NCI-H2081 treated with DMSO at 0.1 percent for 48 hours (cell line): ENCODE measurements at places on chromosomes 13 and 19.

DNA sequence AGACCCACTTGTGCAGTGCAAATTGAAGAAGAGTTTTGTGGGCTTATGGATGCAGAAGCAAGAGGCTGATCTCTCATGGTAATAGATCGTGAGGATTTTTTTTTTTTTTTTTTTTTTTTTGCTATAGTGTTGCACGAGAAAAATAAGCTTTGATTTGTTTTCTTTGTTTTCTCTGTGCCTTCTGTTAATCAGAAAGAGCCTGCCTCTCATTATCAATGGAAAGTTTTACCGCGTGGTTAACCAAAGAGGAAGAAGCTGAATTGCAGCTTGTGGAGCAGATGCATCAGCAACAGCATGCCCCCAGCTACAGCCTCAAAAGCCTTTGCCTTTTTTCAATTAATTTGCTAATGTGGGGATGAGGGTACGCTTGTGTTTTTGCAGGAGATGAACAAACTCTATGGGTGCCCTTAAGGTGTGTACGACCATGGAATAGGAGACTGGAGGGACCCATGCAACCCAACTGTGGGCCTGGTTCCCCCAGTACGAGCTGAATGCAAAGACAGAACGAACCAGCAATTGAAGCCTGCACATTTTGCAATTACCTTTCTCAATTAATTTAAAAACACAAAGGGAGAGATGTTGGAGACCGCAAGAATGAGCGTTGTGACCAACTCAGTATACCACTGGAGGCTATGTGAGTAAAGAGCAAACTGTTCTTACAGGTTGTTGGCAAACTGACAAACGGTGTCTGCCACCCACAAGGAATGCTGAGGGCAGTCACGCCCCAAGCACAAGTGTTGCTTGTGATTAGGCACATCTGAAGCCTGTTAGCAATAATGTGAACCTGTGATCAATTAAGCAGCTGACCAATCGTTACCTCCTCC lies 58.6 kb upstream of the SPRY2 start:
- no peak for DNase-seq

- DNase-seq, result no peak
These were observed 190.9 kb upstream of the RNF113B start for GRCh38 chr13:98368019-98368418.

GRCh38 chr19:30228113-30228834 lies 143.9 kb upstream of the ZNF536 start:
- DNase-seq, result no peak

GRCh38 chr19:6737873-6738786 lies 750 bp upstream of the GPR108 start:
- DNase-seq, result no peak

GRCh38 chr19:51076631-51077213 lies 6.0 kb downstream of the KLK14 start:
- no peak for DNase-seq

DNA sequence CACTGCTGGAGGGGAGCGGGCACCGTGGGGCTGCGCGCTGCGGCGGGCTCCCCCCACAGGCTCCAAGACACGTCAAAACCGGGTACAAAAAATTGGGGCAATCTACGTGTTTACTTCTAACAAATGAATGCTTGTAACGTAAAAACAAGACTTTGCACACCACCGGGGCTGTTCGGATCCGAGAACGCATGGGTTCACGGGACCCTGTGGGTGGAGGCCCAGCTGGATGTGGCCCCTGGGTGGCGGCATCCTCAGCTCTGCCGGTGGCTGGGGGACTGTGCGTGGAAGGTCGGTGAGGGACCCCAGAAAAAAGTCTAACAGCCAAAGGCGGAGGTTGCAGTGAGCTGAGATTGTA lies 10.3 kb upstream of the SLC7A10 start:
- no peak for DNase-seq

- DNase-seq, result peak; percentile 60
These were observed 900.1 kb downstream of the PCDH9 start for GRCh38 chr13:66329988-66330451.

DNA sequence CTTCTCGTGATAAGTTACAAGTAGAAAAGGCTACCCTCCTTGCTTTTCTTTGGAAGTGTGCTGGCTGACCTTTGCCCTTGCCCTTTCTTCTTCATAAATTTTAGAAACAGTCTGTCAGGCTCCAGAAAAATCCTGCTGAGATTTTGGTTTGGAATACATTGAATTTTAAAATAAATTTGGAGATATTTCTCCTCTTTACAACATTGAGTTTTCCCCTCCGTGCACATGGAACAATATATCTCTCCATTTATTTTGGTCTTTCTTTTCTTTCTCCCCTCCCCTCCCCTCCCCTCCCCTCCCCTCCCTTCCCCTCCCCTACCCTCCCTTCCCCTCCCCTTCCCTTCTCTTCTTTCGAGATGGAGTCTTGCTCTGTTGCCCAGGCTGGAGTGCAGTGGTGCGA lies 8.6 kb downstream of the KLK4 start:
- no peak for DNase-seq

DNA sequence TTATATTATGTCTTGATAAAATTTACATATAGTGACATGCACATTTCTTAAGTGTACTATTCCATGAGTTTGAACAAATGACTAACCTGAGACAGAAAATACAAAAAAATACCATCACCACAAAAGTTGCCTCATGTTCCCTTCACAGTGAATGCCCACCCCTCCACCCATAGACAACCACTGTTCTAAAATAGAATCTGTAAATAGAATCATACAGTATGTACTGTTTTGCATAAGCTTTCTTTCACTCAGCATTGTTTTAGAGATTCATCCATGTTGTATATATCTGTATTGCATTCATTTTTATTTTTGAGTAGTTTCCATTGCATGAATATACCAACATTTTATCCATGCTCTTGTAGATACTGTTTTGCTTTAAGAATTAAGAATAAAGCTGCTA lies 23.3 kb upstream of the RBM26 start:
- DNase-seq, result no peak

- no peak for DNase-seq
These were observed 21.6 kb downstream of the SGCG start for GRCh38 chr13:23202383-23202782.

DNA sequence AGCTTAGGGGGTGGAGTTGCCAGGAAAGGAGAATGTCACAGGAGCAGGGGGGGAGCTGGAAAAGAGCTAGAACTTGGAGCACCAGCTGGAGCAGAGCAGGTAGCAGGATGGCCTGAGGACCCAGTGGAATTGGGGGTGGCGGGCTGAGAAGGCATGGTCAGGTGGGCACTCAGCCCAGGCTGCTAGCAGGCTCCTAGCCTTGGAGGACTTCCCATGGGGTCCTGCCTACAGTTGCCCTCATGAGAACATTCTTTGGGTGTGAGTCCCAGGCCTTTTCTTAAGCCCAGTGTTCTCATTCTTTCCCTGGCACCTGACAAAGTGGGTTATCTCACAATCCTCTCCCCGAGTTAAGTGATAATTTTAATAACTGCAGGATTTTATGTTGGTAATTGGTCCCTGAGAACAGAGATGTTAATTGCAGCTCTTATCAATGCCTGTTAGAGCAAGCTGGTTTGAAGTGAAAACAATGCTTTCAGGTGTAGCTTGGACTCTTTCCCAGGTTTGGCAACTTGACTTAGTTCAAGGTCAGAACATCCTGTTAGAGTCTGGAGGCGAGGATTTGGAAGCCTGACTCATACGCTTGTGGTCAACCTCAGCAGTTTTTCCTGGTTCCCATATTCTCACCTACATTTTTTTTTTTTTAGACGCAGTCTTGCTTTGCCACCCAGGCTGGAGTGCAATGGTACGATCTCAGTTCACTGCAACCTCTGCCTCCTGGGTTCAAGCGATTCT lies 18.1 kb upstream of the OLFM4 start:
- no peak for DNase-seq

DNA sequence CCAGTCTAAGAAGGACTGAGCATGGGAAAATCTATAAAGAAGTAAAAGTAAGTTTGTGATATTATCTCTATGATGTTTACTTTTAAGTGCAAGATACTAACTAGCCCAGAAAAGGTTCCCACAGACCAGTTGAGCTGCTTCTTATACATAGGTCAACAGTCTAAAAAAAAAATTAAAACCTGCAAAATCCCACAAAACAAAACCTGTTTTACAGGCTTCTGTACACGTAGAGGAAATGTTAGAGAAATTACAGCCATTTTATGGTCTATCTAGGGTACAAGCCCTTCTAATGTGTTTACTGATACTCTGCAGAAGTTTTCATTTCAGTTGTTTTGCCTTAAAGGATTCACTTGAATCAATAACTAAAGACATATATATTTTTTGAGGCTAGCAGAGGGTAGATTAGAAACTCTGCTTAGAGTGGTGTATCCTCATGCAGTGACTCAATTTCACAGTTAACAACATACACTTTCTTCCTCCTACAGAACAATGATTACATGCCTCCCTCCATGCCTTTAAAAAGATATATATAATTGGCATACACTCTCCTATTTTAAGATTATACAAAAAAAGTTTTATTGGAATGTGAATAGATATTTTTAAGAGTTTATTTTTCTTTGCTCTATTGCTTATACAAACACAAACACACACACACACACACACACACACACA lies 43.9 kb downstream of the CAB39L start:
- DNase-seq, result no peak

DNA sequence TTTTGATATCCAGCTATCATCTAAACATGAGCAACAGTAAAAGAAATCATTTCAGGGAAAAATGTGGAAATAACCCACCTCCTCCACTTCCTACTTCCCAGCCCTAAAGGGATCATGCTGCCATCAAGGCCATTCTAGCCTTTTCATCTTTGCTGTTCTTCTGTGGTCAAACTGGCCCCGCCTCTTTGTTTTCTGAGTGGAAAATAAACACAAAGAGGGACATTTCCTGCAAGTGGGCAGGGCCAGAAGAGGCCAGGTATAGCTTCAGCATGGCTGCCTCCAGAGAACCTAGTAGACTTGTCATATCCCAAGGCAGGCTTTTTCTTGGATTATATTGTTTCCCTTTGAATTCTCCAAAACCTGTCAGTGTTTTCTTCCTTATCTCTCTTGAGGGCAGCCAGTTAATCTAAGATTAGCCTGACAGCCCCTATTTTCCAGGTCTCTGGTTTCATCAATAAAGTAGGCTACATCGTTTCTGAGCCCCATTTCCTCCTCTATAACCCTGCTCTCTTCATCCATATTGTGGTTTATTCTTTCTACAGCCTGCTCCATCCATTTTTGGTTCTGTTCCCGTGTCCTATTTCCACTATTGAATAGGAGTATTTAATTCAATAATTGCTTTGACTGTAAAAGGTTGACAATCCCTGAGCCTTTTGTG lies 117.6 kb downstream of the GPC6 start:
- no peak for DNase-seq

DNA sequence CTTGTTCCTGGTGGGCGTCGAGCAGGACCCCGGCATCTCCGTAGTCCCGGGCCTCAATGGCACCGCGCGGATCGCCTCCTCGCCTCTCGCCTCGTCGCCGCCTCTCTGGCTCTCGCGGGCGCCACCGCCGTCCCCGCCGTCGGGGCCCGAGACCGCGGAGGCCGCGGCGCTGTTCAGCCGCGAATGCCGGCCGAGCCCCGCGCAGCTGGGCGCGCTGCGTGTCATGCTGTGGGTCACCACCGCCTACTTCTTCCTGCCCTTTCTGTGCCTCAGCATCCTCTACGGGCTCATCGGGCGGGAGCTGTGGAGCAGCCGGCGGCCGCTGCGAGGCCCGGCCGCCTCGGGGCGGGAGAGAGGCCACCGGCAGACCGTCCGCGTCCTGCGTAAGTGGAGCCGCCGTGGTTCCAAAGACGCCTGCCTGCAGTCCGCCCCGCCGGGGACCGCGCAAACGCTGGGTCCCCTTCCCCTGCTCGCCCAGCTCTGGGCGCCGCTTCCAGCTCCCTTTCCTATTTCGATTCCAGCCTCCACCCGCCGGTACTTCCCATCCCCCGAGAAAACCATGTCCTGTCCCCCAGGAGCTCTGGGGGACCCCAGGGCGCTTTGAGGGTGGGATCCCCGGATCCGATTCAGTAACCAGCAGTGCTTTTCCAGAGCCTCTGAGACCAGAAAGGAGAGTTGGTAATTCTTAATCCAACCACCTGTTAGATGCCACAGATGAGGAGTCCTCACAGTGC lies 885 bp downstream of the MLNR start:
- no peak for DNase-seq

GRCh38 chr19:33273881-33274662 lies 28.3 kb downstream of the CEBPA start:
- no peak for DNase-seq

- peak; percentile 40 for DNase-seq
These were observed 3.9 kb upstream of the SSBP4 start for GRCh38 chr19:18415178-18415867.

DNA sequence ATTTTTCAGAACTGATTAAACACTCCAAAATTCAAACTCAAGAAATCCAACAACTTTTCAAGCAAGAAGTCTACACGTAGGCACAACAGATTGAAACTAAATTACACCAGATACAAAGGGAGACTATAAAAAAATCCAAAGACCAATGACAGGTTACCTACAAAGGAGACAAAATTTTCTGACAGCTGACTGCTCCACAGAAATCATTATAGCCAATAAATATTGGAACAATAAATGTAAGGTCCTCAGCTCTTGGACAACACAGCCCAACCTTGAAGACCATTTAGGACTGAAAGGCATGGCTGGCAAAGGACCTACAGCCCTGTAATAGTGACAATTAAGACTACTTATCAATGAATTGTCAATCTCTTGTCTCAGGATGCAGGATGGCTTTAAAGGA lies 15.9 kb downstream of the ZNF350 start:
- DNase-seq, result no peak

DNA sequence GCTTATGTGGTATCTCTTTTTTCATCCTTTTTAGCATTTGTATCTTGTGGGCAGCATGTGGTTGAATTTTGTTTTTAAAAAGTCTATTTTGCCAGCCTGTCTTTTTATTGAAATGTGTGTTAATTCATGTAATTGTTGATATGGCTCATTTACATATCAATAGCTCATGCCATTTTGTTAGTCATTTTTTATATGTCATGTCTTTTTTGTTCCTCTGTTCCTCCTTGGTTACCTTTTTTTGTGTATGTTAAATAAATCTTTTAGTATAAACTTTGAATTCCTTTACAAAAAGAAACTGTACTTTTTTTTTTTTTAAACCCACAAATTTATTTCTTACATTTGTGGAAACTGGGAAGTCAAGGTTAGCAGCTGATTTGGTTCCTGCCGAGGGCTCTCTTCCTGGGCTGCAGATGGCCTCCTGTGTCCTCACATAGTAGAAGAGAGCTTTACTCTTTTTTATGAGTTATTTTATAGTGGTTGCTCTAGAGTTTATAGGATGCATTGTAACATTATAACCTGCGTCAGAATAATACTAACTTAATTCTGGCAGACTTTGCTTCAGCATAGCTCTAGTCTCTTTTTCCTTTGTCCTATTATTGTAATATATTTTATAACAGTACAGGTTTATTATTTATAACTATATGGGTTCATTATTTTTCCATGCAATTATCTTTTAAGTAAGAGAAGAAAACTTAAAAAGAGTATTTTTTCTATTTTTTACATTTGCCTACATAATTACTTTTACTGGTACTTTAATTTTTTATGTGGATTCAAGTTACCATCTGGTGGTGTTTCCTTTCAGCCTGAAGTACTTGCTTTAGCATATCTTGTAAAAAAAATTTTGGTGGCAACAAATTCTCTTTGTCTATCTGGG lies 86.3 kb downstream of the URI1 start:
- DNase-seq, result no peak

GRCh38 chr13:60417734-60418133 lies 20.7 kb downstream of the TDRD3 start:
- DNase-seq, result no peak
